IPS DF 19.7 (cell line): ENCODE measurements at places on chromosomes 6 and 20.

- DNase-seq: no peak
Measured at GRCh38 chr20:59004493-59004762, 2.6 kb downstream of the CTSZ start.

- no peak for DNase-seq
Measured at GRCh38 chr6:4545893-4546292, 230.3 kb upstream of the CDYL start.

GRCh38 chr6:69973763-69974162 lies 107.4 kb downstream of the COL19A1 start:
- no peak for DNase-seq

GRCh38 chr6:119480961-119481497 lies 131.5 kb upstream of the MAN1A1 start:
- no peak for DNase-seq

GRCh38 chr6:15775741-15776140 lies 112.9 kb upstream of the DTNBP1 start:
- DNase-seq: no peak

DNA sequence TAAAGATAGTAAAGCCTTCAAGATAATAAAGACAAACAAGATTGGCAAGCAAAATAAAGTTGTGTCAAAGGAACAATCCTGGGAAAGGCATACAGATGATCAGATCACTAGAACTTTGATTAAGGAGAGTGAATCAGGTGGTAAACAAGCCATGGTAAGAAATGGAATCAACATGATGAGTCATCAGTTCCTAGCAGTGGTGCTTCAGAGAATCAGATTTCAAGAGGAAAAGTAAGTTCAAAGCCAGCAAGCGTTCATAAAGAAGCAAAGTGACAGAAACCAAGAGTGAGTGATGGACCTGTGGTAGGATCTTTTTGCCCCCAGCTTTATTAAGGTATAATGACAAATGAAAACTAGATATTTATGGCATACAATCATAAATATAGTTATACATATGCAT lies 340.4 kb downstream of the TPBG start:
- no peak for DNase-seq

GRCh38 chr6:126015863-126016262 lies 29.5 kb downstream of the TRMT11 start:
- no peak for DNase-seq

- no peak for DNase-seq
Measured at GRCh38 chr20:16025084-16025483, 548.2 kb downstream of the KIF16B start.

DNA sequence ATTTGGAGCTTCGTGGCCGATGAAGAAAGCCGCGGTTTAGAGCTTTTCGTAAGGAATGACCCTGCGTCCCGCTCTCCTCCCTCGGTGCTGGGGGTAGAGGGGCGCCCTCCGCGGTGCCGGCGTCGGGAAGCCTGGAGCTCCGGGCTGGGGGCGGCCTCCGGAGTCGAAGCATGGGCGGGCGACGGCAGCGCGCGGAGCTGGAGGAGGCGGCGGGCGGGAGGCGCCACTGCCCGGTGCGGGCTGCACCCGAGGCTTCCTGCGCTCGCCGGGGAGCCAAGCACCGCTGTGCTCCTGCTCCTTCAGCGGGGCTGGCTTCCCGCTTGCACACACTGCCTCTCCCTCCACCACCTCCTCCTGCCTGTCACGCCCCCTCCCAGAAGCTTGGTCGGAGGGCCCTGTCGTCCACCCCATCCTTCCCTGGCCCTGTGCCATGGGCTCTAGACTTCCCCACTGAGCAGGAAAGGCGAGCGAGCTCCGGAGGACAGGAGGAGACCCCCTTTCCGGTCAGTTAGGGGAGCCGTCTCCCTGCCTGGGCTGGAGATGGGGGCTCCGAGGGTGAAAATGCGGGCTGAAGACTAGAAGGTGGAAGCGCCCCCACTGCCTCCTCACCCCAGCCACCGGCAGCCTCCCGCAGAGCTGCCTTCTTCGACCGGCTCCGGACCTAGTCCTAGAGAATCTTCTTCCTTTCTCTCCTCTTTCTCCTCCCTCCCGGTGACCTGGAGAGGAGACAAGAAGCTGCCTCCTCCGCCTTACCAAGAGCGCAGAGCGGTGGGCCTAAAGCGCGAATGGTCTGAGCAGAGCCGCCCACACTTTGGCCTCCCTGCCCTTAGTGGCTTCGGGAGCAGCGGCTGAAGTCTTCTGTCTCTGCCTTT lies 1.8 kb downstream of the CDH4 start:
- DNase-seq: no peak

- DNase-seq: no peak
Measured at GRCh38 chr20:32583581-32584070, 1.5 kb downstream of the NOL4L start.

- no peak for DNase-seq
Measured at GRCh38 chr20:9071976-9072726, 3.3 kb downstream of the PLCB4 start.

DNA sequence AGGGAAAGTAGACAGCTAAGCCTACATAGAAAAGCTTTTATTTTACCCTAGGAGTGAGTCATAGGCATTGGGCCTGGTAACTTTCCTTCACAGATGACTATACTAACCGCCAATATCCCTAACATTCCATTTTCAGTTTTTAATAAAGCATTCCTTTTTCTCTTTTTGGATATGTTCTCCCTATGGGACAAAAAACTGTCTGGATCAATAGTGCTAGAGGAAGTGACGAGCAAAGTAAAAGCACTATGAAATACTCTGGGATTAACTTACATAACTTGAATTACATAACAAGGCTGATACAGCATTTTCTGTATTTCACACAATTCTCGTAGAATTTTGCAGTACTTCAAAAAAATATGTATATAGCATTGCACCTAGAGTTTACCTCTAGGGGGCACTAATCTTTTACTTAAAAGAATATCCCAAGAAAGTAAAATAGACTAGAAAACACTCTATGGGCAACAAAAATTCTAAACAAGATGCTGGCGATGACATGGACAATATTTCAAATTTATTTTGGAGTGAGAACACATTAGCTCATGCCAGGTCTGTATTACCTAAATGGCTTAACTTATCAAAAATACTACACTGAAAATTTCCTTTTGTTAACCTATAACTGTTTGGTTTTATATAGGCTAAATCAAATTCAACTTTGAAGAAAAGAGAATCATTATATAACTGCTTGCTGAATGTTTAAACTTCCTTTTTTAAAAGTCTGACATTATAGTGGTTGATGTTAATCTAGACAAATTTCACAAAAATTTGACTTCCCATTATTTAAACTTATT lies 66.3 kb upstream of the DST start:
- DNase-seq: no peak

DNA sequence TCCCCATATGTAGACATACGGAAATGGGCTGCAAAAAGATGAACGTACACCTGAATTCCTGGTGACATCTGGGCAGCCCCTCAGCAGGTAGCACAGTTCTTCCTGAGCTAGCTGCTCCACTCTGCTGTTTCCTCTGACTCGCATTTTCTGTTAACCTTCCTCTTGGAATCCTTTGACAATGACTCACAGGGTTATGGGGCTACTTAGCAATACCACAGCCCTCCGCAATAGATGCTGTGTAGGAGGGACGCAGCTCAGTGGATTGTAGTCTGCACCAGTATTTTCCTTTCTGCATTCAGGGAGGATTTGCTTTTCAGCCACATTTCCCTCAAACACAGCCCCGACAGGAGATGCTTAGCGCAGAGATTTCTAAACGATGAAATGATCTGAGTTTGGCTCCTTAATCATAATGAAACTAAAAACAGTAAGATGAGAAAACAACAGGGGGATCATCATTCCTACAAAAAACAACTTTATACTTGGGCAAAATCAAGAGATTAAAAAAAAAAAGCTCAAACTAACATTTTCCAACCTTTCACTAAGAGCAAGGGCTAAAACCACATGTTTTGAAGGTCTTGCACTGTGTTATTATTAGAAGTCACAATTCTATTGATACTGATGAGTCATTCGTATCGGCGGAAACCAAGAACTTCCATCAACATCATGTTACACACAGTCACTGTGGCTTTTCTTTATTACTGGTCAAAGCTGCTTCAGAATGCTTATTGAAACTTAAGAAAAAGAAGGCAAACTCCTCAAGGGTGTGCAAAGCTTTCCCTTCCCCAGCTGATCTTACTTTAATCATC lies 12.2 kb downstream of the BACH2 start:
- peak; percentile 74 for DNase-seq

- no peak for DNase-seq
Measured at GRCh38 chr6:161635975-161636374, 362.1 kb upstream of the AGPAT4 start.

GRCh38 chr6:44052419-44053023 lies 74.7 kb downstream of the MRPL14 start:
- no peak for DNase-seq

DNA sequence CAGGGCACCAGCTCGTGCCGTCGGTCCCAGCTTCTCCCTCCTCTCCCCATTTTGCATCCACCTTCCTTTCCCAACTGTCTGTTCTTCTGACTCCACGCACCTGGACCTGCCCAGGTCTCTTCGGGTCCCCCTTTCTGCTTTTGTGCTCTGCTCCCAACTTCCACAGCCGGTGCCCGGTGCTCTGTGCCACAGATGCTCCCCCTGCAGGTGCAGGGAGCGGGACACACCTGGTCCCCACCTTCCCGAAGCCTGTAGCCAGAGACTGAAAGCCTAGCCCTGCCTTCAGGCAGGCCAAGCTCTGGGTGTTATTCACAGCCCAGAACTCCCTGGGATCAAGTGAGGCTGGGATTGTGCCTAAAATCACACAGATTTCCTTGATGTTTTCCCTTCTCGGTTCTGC lies 24.6 kb upstream of the BMP7 start:
- DNase-seq: no peak

GRCh38 chr6:53154794-53155193 lies 6.2 kb upstream of the GCM1 start:
- DNase-seq: no peak

GRCh38 chr6:134550604-134551003 lies 232.7 kb upstream of the SGK1 start:
- peak; percentile 17 for DNase-seq

DNA sequence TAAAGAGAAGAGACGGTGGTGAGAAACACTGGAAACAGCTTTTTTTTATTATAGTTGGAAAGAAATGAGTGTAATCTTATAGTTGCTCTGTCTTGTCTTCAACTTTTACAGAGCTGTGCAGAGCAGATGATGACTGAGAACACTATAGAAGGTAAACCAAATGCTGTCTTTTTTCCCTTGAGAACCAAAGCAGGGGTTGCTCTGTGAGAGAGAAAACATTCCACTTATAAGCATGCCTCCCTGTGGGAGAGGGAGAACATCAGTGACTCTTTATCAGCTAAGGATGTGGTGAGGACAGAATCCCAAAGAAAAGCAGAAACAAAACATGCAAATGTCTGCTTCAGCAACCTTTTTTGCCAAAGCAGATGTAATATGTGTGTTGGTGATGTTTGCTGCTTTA lies 179.3 kb upstream of the HDDC2 start:
- DNase-seq: no peak

- DNase-seq: no peak
Measured at GRCh38 chr6:1575210-1576041, 34.3 kb upstream of the FOXC1 start.

- DNase-seq: no peak
Measured at GRCh38 chr6:30778001-30778635, 33.8 kb upstream of the IER3 start.

DNA sequence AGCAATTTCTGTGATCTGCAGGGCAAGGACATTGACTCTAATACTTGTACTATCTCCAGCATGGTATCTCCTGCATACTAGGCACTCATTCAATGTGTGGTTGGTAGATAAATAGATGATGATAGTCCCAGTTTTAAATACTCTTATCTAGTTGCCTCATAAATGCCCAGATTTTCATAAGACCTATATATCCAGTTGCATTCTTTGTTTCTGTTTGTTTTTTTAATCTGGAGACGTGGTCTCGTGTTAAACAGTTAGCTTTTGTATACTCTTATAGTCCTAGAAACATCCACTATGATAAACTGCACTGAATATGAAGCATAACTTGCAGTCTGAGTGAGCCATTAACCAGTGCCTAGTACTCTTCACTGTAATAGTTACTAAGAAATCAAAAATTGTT lies 35.5 kb upstream of the SUMO4 start:
- DNase-seq: no peak

GRCh38 chr6:11878735-11879134 lies 100.1 kb upstream of the ADTRP start:
- no peak for DNase-seq

DNA sequence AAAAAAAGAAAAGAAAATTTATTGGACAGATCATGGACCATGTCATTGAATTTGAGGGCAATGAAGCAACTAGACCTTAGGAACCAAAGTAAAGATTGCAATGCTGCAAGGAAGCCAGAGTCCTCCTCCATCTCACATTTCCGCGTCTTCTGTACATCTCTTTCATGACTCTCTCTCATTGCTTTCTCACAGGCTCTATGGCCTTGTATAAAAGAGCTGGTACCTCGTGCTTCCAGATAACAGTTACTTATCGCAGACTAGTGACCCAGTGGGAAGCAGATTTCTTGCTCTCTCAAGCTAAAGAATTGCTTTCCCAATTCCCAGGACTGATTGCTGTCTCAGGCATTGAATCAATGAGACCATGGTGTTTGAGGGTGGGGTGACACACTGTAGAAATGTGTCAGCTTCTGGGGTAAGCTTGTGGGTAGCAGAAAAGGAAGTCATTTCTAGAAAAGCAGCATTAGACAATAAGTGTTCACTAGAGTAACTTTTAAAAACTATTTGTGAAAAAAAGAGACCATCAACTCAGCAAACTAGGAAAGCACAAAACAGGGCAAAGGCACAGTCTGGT lies 635.3 kb downstream of the UTRN start:
- DNase-seq: no peak

GRCh38 chr20:21513881-21514540 lies at the start of gene NKX2-2:
Gene NKX2-2, minus strand, starts transcription at chr20:21514064. Its CDS starts 395 bp downstream, at chr20:21513669.
- DNase-seq: no peak

DNA sequence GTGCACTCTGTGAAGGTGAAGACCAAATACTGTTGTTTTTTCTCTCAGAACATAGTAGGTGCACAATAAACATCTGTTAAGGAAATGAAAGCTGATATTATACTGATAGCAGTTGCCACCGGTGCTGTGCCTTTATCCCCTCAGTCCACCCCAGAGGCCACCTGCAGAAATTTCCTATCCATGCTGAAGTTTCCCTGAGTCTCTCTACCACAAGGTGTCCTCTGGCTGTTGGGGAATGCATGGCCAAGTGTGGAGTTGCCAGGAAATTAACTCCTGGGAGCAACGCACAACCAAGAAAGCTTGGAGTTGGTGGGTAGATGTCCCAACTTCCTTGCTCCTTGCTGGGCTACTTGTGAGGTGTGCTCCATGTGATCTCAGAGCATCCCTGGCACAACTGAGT lies 114.2 kb downstream of the LAMP5 start:
- no peak for DNase-seq

DNA sequence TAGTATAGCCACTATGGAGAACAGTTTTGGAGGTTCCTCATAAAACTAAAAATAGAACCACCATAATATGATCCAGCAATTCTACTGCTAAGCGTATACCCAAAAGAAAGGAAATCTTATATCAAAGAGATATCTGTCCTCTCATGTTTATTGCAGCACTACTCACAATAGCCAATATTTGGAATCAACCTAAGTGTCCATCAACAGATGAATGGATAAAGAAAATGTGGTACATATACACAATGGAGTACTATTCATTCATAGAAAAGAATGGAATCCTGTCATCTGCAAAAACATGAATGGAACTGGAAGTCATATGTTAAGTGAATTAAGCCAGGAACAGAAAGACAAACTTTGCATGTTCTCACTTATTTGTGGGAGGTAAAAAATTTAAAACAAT lies 5.7 kb upstream of the CD2AP start:
- no peak for DNase-seq
